ENCODE measurements at places on chromosomes 5 and 9.

- no peak for DNase-seq
Observed at GRCh38 chr9:134597041-134597913, 44.3 kb upstream of the COL5A1 start.

DNA sequence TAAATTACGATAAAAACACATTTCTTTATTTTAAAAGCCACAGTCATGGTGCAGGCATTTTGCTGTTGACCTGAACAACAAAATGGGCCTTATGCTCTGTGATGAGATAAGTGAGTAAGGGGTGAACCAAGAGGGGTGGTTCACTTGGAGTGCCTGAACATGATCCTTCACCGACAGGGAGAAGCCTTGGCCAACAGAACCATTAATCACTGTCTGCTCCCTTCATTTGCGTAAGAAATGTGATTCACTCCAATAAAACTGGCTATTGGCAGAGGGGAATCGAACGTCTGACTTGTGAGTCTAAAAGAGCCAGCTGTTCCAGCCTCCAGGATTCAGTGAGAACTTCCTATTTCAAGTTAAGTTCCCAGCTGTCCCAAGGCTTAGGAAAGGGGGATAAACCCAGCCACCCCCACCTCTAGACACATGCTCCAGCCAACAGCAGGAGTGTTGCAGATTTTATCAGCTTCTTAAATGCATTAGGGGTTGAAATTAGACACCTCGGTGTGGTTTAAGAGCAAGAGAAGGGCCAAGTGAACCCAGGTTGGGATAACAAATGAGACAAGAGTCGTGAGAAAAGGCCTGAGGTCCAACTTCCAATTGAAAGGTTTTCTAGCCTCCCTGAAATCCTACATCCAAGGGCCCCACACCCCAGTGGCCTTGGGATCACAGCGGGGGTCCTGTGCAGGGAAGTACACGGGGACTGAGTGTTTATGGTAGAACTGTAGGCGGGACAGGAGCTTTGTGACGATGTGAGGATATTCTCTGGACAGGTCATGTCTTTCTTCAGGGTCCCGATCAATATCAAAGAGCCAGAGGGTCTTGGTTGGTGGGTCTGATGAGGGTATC, 131.4 kb upstream of the LHFPL2 start:
- DNase-seq = no peak

- no peak for DNase-seq
Observed at GRCh38 chr5:140182803-140183367, 7.9 kb downstream of the CYSTM1 start.

DNA sequence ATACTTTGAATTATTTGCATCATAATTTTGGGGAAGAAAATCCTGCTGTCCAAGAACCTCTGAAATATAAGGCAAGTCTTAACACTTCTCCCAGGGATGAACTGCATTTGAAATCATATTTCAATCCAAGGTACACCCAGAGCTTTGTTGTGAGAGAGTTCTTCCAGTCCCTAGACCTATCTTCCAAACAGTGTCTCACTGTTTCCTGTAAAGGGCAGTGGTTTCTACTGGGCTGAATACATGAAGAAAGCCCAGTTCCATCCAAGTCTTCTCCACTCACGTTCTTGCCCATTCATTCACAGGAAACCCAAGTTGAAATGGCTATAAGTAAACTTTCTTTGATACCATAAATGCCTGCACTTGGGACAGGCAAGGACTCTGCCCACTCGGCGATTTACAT, 108.3 kb upstream of the LHFPL2 start:
- DNase-seq = no peak

DNA sequence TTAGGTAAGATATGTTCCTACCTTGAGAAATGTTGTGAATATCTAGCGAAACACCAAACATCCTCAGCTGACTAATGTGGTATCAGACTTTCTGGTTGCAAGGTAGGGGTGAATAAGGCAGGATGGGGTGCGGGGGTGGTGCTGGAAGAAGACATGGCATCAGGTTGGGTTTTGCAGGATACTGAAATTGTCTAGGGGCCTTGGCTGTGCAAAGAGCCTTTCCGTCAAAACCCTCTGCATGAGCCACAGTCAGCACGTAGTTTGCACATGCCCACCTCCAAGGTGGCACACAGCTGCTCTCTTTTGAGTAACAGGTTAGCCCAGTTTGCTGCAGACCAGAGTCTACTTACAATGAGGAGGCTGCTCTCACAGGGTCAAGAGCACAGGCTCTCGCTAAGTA, 42.0 kb downstream of the SFXN1 start:
- DNase-seq = no peak

DNA sequence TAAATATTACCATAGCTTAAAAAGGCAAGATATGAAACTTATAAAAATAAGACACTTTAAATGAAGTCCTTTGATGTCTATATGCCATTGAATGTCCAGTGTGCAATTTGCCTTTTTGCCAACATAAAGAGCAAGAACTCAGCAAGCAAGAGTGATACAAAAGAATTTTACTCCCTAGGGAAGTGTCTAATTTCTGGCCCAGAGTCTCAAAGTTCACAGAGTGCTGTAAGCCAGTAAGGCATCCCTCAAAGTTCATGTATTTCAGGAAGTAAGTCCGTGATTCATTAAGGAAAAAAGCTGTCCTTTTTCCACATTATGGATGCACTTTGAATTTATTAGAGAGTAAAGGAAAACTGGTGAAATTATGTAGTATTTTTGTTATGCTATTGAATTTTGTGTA, 185.2 kb downstream of the CCDC171 start:
- no peak for DNase-seq

DNA sequence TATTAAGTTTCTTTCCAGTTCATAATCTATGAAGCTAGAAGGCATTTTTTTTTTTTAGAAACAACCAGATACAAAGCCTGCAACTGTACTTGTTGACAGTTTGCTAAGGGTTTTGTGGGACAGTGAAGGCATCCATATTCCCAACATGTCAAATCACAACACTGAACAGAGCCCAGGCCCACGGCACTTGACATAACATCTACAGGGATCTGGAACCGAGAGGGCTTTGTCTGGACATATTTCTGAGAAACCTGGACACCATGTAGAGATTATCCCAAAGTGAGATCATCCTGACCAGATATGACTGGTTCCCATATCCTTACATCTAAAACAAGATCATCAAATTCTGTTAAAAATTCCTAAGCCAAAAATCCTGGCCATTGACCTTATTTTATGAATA, 336.3 kb downstream of the ACTL7B start:
- DNase-seq = no peak

DNA sequence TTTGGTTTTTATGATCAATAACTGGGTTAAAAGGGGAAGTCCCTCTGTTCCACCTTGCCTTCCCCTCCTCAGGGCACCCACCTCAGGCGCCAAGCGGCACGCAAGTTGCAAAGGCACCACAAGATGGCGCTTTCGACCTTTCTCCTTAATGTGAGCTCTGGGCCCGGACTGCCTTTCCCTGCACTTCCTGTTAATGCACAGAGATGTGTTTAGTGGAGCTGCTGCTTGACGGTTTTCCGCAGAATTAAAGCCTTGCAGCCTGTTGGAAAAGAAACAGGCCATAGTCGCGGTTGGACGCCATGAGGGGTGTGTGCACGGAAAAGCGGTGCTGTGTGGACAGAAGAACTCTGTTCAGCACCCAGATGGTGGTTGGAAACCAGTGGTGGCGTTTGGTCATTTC, 17.9 kb downstream of the CXCL14 start:
- peak; percentile 92 for DNase-seq

- DNase-seq = no peak
Observed at GRCh38 chr9:133552236-133552635, 17.7 kb downstream of the ADAMTSL2 start.

DNA sequence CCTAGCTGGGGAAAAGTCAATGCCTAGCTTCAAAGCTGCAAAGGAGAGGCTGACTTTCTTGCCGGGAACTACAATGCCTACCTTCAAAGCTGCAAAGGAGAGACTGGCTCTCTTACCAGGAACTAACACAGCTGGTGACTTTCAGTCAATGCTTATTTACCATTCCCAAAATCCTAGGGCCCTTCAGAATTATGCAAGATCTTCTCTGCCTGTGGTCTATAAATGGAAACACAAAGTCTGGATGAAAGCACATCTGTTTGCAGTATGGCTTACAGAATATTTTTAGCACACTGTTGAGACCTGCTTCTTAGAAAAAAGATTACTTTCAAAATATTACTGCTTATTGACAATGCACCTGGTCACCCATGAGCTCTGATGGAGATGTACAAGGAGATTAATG, 259.4 kb downstream of the PLK2 start:
- no peak for DNase-seq

DNA sequence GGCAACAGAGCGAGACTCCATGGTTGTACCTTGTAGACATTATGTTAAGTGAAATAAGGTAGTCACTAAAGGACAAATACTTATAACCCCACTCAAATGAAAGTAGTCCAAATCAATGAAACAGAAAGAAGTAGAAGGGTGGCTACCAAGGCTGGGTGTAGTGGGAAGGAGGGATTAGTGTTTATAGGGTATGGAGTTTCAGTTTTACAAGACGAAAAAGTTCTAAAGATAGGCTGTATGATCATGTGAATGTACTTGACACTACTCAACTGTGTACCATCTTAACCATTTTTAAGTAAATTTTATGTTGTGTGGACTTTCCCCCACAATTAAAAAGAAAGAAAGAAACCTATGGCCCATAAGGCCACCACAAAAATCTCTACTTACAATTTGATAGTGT, 32.2 kb downstream of the ALDH7A1 start:
- DNase-seq = no peak

DNA sequence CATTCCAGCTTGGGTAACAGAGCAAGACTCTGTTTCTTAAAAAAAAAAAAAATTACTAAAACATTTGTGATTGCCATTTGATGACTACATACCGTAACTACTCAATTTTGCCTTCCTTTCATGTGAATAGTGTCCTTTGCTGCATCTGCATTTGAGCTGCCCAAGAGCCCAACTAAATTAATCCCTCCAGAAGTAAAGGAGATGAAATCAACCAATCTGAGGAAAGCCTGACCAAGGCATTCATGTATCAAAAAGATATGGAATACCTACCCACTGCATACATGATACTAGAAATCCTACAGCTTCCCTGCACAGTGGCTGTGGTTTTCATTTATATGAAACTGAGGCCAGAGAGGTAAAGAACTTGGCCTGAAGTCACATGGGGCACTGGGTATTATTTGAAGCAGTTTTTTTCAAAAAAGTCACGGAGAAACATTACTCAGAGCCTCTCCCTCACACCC, 177.5 kb downstream of the AOPEP start:
- DNase-seq = no peak

GRCh38 chr5:62263401-62263800, 42.6 kb upstream of the KIF2A start:
- no peak for DNase-seq

DNA sequence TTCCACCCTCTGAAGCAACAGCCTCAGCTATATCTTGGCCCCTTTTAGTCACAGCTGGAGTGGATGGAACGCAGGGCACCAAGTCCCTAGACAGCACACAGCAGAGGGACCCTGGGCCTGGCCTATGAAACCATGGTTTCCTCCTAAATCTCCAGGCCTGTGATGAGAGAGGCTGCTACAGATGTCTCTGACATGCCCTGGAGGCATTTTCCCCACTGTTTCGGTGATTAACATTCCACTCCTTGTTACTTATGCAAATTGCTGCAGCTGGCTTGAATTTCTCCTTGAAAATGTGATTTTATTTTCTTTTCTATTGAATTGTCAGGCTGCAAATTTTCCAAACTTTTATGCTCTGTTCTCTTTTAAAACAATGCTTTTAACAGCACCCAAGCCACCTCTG, 384.8 kb downstream of the PRR16 start:
- DNase-seq = no peak

DNA sequence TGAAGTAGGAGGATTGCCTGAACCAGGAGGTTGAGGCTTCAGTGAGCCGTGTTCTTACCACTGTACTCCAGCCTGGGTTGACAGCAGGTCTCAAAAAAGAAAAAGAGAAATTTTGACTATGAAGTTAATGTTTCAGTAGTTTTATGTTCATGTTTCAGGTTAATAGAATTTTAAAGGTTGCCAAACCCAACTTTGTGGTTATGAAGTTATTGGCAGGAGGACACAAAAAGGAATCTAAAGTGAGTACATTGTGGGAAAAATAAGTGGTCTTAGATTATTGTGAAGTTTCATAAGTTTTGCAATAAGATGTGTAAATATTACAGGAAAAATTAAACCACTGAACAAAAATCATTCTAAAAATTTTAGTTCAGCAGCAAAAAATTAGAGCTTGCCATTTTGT, 78.6 kb downstream of the GOLM1 start:
- DNase-seq = no peak

DNA sequence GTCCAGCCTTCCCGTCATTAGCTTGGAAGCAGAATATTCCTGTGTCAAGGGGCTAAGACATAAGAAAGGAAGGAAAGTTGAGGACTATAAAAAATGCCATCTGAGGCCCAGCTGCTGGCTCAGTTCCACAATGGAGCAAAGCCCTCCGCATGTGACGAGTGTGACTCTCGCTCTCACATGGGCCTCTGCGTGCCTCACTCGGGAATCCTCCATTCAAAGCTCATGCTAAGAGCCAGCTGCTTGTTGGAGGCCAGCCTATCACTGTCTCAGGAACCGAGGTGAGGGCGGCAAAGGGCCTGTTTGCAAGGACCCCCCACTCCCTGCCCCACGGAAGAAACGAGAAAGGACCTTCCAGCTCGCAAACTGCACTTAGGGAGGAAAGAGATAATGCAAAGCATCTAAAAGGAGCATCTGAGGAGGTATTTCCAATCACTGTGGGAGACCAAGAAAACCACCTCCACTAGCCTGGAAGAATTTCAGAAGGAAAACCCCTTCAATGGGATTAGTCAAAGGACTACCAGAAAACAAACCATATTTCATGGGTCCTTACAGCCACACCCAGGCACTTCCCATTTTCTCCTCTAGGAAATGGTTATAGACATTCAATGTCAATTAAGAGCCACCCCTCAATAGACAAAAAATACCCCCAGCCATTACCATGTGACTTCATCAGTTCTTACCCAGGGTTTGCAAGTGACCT, 95.3 kb downstream of the PRRT1B start:
- no peak for DNase-seq
